ENCODE measurements at places on chromosomes 1 and 21. TPM values are rescaled to one million over a fixed set of nuclear protein-coding genes. Genes with fewer than 3 reads are reported as not detected.

The HRNR gene
- total RNA-seq = not detected

- DNase-seq = no peak
Measured at GRCh38 chr1:76218888-76219287, 144.3 kb downstream of the ST6GALNAC3 start.

DNA sequence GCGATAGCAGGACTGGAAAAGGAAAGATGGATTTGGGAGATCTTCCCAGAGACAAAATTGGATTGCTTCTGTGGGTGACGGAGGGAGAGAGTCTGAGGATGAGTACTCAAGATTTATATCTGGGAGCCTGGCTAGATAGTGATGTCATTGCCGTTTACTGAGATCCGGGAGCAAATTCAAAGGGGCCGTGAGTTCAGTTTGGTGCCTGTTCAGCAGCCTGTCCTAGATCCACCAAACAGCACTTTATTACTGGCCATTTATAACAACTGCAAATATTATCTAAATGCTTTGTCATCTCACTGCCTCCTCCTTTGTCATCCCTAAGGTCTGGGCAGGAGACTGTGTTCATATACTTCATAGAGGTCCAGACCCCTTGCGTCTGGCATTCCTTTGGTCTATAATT is 29.2 kb downstream of the MAPKAPK2 start:
- DNase-seq = no peak

GRCh38 chr21:34762786-34763185 is 94.0 kb downstream of the CLIC6 start:
- no peak for DNase-seq
